Stimulated activated naive CD8-positive, alpha-beta T cell treated with anti-CD3 and anti-CD28 coated beads, Interleukin-15, amount 100 ng/mL, for 72 hours (primary cell): ENCODE measurements at places on chromosomes 5 and 9.

- no peak for DNase-seq
These were observed 30.5 kb upstream of the UBAP2 start for GRCh38 chr9:34079181-34079580.

DNA sequence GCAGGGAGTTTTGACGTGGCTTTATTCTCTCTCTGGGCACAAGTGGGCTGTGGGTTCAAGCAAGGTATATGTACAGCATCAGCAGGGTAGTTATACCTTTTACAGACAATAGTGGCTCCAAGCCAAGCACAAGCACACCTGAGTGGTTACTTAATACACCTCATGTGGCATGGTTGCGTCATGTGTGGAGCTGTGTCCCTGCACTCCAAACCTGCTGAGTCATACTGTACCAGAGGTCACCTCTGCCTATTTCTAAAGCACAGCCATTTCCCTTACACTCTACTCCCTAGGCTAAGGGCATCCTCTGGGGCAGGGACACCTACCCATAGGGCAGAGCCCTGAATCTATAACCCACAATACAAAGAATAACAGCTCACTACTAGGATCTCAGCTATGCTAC is 147.3 kb downstream of the OSTF1 start:
- no peak for DNase-seq

- peak; percentile 9 for DNase-seq
These were observed 196.2 kb downstream of the DTWD2 start for GRCh38 chr5:118791926-118792734.

GRCh38 chr5:171762021-171762608 is 23.5 kb upstream of the SMIM23 start:
- no peak for DNase-seq
